ENCODE measurements at places on chromosomes 3 and 15. TPM values are rescaled to one million over a fixed set of nuclear protein-coding genes. Genes with fewer than 3 reads are reported as not detected.

DNA sequence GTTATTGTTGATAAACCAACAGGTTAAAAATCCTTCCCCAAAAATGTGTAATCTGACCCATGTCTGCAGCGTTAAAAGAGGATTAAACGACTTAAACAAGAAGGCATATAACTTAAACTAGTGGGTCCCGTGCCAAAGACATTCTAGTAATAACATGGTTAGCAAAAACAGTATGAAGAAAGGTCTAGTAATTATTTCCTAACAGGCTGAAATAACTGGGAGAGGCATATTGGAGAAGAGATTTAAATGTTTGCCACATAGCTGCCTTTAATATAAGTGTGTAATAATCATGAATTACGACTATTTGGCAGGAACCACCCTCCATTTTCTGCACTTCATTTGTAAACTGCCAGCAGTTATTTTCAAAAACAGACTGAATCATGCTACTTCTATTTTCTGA lies 67.7 kb upstream of the CSPG5 start:
- DNase-seq, result no peak

- no peak for DNase-seq
Measured at GRCh38 chr3:58539626-58540025, 2.6 kb upstream of the ACOX2 start.

GRCh38 chr15:80154336-80154735 lies 1.5 kb downstream of the FAH start:
- DNase-seq, result no peak

- peak; percentile 38 for DNase-seq
Measured at GRCh38 chr3:99638167-99638948, at the start of gene COL8A1. TSS of gene COL8A1 (plus strand) at chr3:99638594. CDS start at chr3:99790683, 152,089 bp downstream.

DNA sequence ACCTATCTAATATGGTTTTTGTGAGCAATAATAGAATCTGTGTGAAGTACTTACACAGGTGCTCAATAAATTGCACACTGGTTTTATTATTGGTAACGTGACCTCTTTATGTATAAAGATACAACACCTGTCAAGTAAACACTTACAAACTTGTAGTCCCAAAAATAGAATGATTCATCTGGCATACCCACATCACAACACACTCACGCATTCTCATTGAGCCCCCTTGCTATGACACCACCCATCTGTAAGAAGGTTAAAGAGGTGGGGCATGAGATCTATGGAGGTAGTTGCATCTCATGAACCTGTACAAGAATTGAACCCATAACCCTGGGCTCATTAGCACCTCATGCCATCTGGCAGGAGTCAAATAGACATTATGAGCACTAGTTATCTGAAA lies 134.9 kb upstream of the THBS1 start:
- DNase-seq, result no peak

DNA sequence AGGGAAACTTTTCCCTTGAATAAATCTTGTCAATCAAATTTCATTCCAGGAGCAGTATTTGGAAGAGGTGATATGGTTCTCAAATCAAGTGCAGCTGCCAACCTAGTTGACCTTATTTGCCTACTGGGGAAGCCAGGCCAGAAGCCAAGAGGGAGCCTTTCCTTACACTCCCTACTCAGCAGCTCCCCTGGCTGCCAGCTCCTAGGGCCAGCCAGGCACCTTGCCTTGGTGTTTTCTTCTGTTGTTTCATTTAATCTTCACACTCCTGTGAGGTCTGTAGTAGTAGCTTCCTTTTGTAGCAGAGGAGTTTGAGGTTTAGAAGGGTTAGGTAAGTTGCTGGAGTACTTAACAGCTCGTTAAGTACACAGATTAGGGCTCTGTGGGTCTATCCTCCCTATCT lies 22.6 kb downstream of the MKRN2OS start:
- DNase-seq, result no peak

The XCR1 gene
- not detected for total RNA-seq

The SAMMSON gene
- total RNA-seq, result 0.41 TPM

Measured in tongue (tissue), 3 donors.